Fibroblast of the conjunctiva (primary cell): ENCODE measurements at places on chromosomes 13 and 19.
A peak's percentile ranks its signal among the peaks of the same experiment; 100 is the strongest.

DNA sequence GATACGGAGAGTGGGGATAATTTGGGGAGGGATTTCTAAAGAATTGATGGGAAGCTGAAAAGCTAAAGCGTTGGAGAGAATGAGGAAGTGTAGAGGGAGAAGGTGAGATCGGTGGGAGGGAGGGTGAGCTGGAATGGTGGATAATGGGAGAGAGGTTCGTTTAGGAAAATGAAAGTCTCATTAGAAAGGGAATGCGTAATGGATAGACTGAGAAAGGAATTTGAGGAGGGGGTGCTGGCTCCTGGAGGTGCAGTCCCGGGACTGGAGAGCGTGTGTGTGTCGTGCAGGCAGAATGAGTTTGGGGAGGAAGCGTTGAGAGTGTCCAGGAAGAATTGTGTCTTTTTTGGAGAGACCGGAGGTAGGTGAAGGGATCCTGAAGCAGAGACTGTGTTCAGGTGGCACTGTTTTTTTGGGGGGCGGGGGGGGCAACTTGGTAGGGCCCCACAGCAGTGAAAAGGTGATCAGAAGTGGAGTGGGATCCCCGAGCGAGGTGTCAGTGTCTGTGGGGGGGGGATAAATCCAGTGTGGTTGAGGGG, 1.4 kb downstream of the ACTN4 start:
- DNase-seq: no peak

- DNase-seq: no peak
Observed at GRCh38 chr13:42136518-42136917, 88.1 kb downstream of the DGKH start.

GRCh38 chr19:46493236-46494145, 2.2 kb downstream of the PNMA8B start:
- DNase-seq: no peak

DNA sequence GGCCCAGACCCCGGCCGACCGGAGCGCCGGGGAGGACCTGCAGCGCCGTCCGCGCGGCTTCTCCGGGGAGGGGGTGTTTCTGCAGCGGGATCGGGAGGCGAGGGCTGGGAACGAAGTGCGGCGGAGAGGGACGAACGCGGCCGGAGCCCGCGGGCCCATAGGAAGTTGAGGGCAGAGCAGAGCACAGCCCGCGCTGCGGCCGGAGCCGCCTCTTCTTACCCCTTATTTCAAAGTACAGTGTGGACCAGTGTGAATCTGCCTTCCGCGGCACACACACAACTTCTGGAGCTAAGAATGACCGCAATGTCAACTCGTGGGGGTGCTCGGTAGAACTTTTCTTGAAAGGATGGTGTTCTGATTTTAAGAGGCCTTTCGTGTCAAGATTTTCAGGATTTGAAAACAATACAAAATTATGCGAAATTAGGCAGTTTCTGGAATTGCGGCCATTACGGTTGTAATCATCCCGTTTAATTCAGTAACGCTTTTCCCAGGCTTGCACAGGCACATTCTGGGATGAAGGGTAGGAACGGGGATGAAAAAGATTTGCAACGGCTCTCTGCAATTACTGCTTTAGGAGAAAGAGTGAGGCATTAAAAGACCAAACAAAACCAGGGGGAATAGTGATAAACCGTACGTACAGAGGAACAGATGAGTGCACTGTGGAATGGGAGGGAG, 821 bp downstream of the TDRD3 start:
- DNase-seq: peak; percentile 38

- no peak for DNase-seq
Observed at GRCh38 chr13:35866801-35867200, 264.4 kb downstream of the DCLK1 start.

- no peak for DNase-seq
Observed at GRCh38 chr13:113293686-113294085, 3.4 kb upstream of the LAMP1 start.

GRCh38 chr13:94711561-94712286, 621 bp downstream of the SOX21 start:
- no peak for DNase-seq

GRCh38 chr13:71875823-71876222, 8.8 kb upstream of the DACH1 start:
- DNase-seq: no peak

DNA sequence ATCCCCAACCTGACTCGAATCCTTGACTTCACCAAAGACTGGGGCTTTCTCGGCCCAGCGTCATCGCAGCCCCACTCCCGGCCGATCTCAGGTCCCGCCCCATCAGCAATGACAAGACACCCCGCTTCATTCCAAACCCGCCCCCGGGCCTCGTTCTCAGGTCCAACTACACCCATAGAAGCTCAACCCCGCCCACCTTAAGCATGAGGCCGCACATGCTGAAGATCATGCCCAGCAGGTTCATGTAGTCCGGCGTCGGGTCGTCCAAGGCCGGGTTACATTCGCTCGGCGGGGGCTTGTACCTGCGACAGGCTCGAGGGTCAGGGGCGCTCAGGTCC, 2.3 kb downstream of the WDR83 start:
- peak; percentile 26 for DNase-seq

DNA sequence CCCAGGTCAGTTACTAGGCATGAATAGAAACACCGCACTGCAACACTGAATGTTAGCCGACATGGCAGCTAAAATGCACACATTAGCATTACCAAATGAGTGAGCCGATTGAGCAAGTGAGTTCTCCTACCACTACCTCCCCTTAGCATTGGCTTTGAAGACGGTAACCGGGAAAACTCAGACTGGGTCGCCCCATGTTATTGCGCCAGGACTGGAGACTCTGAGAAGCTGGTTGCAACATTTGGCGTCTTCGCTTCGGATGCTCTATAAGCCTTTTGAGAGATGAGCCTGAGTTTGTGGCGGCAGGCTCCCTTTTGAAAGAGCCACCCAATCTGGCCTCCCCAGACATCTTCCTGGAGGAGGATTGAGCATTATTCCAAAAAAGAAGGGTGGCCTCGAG, 68.5 kb upstream of the POMP start:
- no peak for DNase-seq

DNA sequence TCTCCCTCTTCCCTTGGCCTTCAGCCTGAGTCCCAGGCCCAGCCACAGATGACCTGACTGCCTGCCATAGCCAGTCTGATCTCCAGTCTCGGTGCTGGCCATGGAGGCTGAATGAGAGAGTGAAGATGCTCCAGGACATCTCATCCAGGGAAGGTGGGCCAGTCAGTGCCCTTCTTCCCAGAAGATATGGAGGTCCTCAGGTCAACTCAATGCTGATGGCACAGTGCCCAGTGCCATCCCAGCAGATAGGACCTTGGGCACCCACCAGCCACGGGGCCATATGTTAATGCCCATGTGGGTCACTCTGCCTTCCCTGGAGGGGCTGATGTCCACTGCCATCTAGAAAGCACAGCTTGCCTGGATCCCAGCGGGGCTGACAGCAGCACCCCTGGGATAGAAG, 7.2 kb downstream of the VSTM2B start:
- no peak for DNase-seq

GRCh38 chr19:40221858-40222619, 3.9 kb upstream of the TTC9B start:
- DNase-seq: peak; percentile 85

- peak; percentile 4 for DNase-seq
Observed at GRCh38 chr19:23762884-23763711, 4.4 kb upstream of the ZNF681 start.

GRCh38 chr19:13078897-13079541, 23.6 kb downstream of the LYL1 start:
- DNase-seq: no peak

GRCh38 chr13:51793570-51794271, 10.2 kb downstream of the DHRS12 start:
- DNase-seq: no peak

GRCh38 chr13:113950451-113951245, 23.2 kb downstream of the C13orf46 start:
- DNase-seq: no peak

- DNase-seq: no peak
Observed at GRCh38 chr13:23599083-23599925, 29.1 kb downstream of the TNFRSF19 start.

GRCh38 chr13:43316946-43317353, 293.6 kb downstream of the DNAJC15 start:
- peak; percentile 49 for DNase-seq

- no peak for DNase-seq
Observed at GRCh38 chr19:720345-721160, 11.8 kb downstream of the PALM start.
